Lower lobe of right lung (tissue), 2 donors: ENCODE measurements at places on chromosomes 6 and 20.

- DNase-seq, result no peak
These were observed 50.6 kb downstream of the FGD2 start for GRCh38 chr6:37056112-37056403.

DNA sequence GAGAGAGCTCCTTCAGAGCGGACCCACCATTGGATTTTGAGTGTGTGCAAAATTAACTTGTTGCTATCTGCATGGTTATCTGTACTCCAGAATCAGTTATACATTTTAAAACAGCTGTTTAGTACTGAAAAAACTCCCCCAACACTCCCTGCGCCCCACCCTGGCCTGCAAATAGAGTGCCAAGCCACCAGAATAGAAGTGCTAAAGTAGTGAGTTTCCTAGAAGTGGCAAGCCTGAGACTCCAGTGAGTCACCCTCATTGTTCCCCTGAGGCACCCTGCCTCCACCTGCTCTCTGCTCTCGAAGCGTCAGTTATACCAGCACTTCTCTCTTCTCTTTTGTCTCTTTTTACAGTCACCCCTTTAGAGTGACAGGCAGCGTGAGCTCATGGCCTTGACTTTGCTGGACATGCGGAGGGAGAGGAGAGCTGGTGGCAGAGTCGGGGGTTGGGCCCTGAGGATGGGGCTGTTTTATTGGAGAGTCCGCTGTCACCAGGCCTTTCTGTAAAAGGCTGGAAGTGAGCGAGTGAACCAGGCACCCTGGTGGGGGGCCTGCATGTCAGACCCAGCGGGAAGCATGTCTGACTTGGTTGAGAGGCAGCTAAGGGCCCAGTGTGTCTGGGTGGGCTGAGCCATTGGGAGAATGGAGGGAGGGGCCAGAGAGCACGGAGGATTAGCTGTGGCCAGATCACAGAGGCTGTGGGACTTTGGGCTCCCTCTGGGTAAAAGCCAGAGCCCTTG, 10.4 kb downstream of the IGF2R start:
- DNase-seq, result no peak

GRCh38 chr6:162638931-162639574, 88.5 kb downstream of the PRKN start:
- no peak for DNase-seq

GRCh38 chr6:139373928-139374356, 506 bp downstream of the CITED2 start:
- DNase-seq, result no peak

DNA sequence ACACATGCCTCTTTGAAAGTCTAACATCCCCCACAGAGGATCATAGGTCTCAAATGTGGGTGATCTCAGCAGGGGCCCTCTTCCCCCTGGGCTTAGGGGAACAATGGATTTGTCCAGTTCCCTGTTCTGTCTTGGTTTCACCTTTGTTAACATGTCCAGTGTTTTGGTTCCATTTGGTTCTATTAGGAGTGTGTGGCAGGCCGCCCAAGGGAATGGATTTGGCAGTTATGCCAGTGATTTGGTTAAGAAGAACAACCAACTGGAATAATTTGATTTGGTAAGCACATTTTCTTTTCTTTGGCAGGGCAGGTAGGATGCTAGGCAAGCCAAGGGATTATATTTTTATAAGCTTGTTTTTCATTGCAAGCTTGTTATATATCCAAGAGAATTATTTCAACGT, 28.5 kb upstream of the ENPP1 start:
- no peak for DNase-seq

- DNase-seq, result no peak
These were observed 70.1 kb downstream of the NRN1 start for GRCh38 chr6:5936631-5937030.

DNA sequence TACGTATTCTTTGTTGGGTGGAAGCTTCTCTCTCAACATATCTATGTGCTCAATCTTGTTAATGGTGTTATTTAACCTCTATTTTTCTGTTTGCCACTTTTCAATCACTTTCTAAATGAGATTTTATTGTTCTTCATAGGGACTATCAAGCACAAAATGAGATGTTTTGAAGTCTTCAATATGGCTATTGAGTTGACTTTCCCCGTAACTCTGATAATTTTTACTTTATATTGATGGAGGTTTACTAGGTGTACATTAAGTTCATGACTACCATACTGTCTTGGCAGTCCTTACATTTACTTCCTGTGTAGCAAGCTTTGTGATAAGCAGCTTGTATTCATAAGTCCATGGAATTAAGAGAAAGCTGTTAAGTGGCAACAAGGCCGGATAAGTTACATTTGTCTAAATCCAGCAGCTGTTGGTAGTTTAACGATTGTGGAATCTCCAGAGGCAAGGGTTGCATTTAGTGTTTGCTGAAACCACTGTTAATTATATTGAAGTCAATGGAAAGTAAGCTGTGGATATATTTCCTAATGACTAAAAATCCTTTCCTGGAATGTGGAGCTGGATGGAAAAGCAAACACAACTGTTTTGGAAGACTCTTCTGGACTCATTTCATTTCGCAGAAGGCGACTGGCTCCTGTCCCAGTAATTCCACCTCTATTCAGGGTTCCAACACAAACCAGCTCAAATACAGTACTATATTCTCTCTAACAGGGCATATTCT, 57.3 kb upstream of the SMIM29 start:
- DNase-seq, result no peak

DNA sequence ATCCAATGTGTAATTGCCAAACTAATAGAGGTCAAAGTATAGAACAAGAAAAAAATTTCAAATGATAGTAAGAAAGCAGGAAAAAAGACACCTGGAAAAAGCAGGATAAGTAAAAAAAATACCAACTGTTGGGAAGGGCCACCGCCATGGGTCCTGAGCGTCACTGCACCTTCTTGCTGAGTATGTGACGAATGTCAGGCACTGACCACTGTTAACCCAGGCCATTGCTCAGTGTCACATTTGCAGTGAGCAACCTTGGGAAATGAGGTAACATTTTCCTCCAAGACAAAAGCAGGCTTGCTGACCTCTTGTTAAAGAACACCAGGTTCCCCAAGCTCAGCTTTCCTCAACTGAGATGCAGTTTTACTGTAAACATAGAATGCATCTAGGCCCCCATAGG, 15.6 kb upstream of the RPS6KA2 start:
- DNase-seq, result no peak

- DNase-seq, result peak; percentile 72
These were observed at the start of gene ADA for GRCh38 chr20:44651684-44652423. ADA (minus strand) TSS chr20:44651699; CDS start chr20:44651607, 92 bp downstream.

- no peak for DNase-seq
These were observed 11.1 kb upstream of the SLC16A10 start for GRCh38 chr6:111076024-111076695.

GRCh38 chr6:1904466-1904799, 294.7 kb downstream of the FOXC1 start:
- no peak for DNase-seq

DNA sequence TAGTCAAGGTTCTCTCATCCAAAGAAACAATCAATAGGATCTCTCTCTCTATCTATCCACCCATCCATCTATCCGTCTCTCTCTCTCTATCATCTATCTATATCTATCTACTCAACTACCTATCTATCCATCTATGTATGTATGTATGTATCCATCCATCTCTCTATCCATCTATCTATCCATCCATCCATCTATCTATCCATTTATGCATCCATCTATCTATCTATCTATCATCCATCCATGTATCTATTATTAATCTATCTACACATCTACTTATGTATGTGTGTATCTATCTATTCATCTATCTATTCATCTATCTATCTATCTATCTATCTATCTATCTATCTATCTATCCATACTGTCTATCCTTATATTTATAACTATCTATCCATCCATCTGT, 99.3 kb downstream of the FNDC1 start:
- no peak for DNase-seq

DNA sequence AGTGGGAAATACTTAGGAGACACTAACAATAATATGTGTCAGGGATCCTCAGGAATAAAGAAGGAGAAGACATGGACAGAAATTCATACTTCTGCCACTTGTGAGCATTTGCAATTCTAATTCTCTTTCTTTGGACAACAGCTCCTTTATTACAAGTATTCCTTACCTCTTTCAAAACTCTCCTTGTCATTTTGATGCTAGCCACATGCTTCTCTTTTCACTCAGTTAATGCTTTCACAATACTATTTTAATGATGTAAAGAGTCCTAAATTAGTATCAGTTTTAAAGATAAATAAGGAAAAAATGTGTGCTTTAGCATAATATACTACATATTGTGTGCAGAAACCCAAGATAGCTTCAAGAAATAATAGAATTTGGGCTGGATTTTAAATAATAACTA, 62.5 kb downstream of the AHI1 start:
- no peak for DNase-seq

- DNase-seq, result no peak
These were observed 136.2 kb downstream of the RPS12 start for GRCh38 chr6:132950566-132950965.

DNA sequence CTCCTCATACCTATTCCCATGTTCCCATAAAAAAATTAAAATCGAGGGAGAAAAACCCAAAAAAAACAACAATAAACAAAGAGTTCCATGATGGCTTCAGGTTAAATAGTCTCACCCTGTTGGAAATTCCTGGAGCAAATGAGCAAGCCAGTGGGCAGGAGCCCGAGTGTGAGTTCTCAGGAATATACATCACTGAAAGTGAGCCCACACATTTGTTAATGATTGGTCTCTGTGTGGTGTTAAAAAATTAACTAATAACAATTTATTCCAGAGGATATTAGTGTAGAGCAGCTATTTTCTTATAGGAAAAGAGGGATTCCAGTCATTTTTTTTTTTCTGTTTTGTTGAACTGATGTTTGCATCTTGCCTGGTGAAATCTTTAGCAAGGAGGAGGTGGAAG, 12.9 kb downstream of the PHACTR3 start:
- DNase-seq, result no peak

DNA sequence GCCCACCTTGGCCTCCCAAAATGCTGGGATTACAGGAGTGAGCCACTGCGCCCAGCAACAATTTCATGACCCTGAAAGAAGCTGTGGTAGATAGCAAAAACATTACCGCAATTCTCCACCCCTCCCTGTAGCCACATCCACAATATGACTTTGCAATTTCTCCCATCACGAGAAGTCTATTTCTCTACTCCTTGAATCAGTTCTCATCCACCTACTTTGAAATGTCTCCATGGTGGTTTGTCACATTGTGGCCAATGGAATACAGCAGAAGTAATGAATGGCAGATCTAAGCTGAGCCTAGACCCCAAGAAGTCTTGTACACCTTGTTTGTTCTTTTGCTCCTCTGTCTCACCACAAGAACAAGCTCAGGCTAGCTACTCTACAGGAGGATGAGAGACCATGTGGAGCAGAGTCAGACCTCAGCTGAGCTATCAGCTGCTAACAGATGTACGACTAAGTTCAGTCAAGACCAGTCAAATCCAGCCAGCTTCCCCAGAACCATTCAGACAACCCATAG, 6.3 kb downstream of the OXT start:
- no peak for DNase-seq

GRCh38 chr6:91386204-91386603, 799.3 kb upstream of the MAP3K7 start:
- DNase-seq, result no peak

DNA sequence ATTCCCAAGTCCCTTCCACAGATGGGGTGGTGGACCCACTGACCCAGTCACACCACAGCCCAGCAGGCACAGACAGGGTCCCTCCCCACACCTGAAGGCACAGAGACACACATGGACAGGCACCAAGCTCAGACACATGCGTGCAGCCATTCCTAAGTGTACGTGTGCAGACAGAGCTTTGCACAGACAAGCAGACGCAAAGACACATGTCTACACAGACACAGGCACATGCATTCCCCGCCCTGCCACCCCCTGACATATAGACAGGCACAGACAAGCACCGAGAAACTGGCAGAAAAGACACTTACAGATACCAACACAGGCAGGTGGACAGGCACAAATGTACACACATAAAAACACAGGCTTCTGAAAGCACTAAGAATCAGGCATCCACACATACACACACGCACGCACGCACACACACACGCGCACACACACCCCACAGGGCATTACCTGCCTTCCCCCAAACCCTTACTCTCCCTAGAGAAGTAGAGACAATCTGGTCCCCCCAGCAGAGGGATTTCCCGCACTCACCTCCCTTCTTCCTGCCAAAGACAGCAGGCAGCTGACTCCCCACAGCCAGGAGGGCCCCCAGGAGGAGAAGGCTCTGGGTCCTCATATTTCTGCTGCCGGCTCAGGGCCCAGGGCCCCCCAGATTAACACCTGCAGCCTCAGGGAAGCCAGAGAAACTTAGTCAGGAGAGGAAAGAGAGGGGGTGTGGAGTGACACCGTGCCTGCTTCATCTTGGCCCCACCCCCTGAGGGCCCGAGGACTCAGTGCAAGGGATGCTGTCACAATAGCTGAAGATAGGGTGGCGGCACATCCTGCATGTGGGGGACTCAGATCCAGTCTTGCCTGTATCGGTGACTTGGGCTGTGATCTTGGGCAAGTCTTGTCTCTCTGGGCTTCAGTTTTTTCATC, at the start of gene WFDC5:
WFDC5 (minus strand) TSS at position 710 of the 921 bp plus-strand sequence; CDS start at position 619, 91 bp downstream.
- no peak for DNase-seq

DNA sequence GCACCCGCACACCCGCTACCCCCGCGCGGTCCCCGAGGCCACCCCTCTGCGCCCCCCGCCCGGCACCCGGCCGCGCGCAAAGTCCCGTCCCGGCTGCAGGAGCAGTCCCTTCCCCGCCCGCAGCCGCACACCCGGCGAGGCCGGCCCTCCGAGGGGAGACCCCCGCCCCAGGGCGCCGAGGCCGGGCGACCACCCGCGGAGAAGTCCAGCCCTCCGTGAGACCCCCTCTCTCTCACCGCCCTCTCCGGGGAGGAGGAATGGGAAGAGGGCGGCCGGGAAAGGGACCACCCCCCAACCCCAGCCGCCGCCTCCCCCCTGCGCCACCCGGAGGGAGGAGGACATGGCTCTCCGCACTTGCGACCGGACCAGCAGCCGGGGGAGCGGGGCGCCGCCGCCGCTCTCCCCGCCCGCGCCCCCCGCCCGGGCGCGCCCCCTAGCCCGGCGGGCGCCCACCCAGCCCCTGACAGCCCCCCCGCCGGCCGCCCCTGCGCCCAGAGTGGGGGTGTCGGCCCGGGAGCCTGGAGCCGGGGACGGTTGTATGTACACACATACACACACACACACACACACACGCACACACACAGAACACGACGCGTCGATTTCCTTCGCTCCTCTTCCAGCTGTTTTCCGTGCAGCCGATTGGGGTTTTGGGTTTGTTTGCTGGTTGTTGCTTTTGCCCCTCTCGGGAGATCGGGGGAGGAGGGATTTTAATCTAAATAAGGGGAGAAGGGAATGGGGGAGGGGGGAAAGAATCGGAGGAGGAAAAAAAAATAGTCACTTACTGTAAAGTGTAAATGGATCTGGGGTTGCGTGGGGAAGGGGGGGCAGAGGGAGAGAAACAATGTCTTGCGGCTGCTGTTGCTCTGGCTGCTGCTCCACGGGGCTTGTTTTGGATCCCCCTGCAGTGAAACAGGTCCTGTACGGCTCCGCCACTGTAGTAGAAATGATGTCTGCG, at the start of gene ATXN1:
ATXN1 (minus strand) TSS at position 945 of the 955 bp plus-strand sequence.
- DNase-seq, result peak; percentile 74

DNA sequence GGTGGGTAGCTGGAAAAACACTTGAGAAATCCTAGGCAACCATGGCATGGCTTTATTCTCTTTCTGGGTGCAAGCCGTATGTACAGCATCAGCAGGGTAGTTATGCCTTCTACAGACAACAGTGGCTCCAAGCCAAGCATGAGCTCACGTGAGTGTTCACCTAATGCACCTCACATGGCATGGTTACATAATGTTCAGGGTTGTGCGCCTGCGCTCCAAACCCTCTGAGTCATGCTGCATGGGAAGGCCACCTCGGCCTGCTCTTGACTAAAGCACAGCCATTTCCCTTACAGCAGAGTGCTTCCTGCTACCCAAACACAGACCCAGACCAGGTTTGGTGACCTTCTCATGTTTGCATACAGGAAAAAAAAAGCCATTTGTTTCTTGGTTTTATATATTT, 96.2 kb downstream of the VIP start:
- DNase-seq, result no peak
